Upper lobe of right lung (tissue), 1 donor: ENCODE measurements at places on chromosomes 4 and X. TPM values are rescaled to one million over a fixed set of nuclear protein-coding genes. Genes with fewer than 3 reads are reported as not detected.

Gene RIBC1
- 0.87 TPM for total RNA-seq

Gene CYTL1
- 11.5 TPM for total RNA-seq

Gene DNAAF6
- not detected for total RNA-seq

DNA sequence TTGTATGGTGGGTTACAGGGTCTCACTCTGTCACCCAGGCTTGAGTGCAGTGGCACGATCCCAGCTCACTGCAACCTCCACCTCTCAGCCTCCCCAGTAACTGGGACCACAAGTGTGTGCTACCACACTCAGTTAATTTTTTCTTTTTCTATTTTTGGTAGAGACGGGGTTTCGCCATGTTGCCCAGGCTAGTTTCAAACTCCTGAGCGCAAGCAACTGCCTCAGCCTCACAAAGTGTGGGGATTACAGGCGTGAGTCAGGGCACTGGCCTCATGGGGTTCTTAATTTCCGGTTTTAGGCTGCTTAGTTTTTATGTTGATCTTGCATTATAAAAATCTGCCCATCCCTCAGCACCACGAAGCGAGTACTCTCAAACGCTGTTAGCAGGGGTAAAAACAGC lies 6.7 kb downstream of the BCAP31 start:
- peaks cover 50% of the 10 kb centered on the region for H3K36me3 ChIP-seq
- H3K27ac ChIP-seq = no peak overlapping the region
- H3K4me1 ChIP-seq = no peaks in the 10 kb centered on the region
- no peak for DNase-seq
- no peaks in the 10 kb centered on the region for H3K27me3 ChIP-seq

DNA sequence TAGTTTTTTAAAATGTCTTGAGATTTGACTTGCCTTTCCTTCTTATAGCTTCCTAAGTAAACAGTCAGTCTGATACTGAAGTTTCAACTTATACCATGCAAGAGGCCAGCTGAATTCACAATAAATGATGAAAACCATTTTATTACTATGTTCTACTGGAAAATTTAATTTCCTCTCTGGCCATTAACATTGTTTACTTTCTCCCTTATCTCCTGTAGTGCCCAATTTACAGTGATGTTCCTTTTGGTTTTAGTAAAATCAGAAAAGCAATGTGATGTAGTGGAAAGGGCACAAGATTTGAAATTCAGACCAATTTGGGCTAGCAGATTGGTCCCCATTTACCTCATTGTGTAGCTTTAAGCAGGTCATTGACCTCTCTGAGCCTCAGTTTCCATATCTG lies 54.2 kb downstream of the SLC9A6 start:
- no peak for DNase-seq
- no peaks in the 10 kb centered on the region for H3K4me1 ChIP-seq
- H3K36me3 ChIP-seq = no peaks in the 10 kb centered on the region

Gene SLIT2
- 181 TPM for total RNA-seq

DNA sequence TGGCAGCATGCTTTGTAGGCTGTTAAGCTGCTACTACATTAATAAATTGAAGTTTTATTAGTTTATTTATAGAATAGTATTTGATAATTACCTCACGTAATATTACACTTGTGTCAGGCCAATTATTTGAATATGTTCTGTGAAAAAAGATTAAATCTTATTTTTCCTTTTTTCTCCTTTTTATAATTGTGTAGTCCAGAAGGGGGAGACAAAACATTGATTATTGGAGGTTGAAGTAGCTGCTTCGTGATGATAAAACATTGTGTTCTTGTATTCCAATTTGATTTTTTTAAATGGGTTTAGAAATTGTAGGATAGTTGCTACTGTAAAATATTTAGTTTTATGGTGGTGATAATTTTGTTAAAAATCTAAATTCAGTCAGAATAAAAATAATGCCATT lies 85.7 kb downstream of the DIAPH2 start:
- no peak for DNase-seq
- no peaks in the 10 kb centered on the region for H3K4me1 ChIP-seq
- H3K36me3 ChIP-seq = no peaks in the 10 kb centered on the region
- no peak overlapping the region for H3K4me3 ChIP-seq

GRCh38 chr4:14602206-14602605 lies 400.1 kb upstream of the CPEB2 start:
- no peaks in the 10 kb centered on the region for H3K4me1 ChIP-seq
- no peak overlapping the region for H3K27ac ChIP-seq
- no peak for DNase-seq
- no peak overlapping the region for H3K4me3 ChIP-seq

- H3K27ac ChIP-seq = no peak overlapping the region
- no peak for DNase-seq
- H3K36me3 ChIP-seq = no peaks in the 10 kb centered on the region
- H3K4me3 ChIP-seq = no peak overlapping the region
- H3K4me1 ChIP-seq = no peaks in the 10 kb centered on the region
- H3K27me3 ChIP-seq = no peaks in the 10 kb centered on the region
Measured at GRCh38 chr4:48032721-48033120, 16.1 kb downstream of the NIPAL1 start.

DNA sequence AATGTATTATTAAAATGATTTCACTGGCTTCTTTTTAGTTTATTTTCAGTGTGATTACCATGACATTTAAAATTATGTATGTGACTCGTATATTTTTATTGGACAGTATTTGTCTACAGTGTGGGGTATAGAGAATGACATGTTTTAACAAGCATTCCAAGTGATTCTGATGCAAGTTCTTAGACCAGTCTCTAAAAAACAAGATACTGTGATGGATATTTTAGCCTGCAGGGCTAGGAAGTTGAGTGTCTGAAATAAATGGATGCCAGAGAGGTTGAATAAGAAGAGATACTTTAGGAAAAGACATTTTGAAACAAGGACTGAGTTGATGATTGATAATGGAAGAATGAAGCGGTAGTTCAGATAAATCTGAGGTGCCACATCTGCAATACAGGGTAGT lies 3.5 kb upstream of the MAD2L1 start:
- no peaks in the 10 kb centered on the region for H3K36me3 ChIP-seq
- no peak overlapping the region for H3K27ac ChIP-seq
- no peak overlapping the region for H3K4me3 ChIP-seq
- peaks cover 15% of the 10 kb centered on the region for H3K4me1 ChIP-seq
- DNase-seq = no peak

DNA sequence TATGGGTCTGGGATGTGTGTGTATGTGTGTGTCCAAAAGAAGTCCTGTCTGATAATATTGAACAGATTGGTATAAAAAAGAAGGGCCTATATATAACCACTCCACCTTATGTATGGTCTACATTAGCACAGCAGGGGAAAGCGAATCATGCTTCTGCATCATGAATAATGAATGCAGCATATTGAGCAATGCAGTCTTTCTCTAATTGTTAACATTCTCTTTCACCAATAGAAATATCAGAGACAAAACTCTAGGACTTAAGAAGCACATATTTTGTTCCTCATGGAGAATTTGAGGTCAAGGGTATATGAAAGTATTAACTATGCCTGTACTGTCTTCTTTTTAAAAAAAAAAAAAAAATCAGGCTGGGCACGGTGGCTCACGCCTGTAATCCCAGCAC lies 264.3 kb upstream of the NOCT start:
- no peak overlapping the region for H3K4me3 ChIP-seq
- no peak overlapping the region for H3K27ac ChIP-seq
- DNase-seq = no peak
- H3K4me1 ChIP-seq = no peaks in the 10 kb centered on the region
- no peaks in the 10 kb centered on the region for H3K36me3 ChIP-seq
- H3K27me3 ChIP-seq = no peaks in the 10 kb centered on the region

DNA sequence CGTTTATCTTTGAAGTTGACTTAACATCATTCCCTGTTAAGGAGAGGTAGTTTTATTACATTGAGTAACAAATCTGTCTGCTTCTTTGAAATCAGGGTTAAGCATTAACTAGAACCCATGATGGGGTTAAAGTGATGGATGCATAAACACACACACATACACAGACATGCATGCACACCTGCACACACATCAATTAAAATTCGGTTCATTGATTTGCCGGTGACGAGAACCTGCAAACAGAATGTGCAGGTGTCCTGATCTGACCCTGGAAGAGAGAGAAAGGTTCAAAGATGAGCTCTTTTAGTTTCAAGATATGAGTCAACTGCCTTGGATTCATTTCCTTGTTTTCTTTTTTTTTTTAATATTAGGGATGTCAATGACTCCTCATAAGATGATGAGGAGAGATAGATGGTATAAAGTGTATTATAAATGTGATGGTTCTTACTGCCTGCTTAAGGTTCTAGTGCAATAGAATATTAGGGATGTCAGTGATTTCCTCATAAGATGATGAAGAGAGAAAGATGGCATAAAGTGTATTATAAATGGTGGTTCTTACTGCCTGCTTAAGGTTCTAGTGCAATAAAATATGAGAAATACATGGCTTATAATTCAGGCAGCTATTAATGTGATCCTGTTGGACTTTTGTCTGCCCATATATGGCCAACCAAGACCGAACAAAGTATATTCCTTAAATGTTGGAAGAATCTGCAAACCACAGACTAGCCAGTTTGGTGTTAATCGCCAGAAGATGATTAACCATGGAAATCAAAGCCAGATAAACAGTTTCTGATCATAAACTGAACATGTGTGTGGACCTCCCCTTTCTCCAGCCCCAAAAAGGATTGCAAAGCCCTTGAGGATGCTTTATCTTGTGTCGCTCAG lies 14.1 kb upstream of the CD99 start:
- H3K4me3 ChIP-seq = no peak overlapping the region
- H3K27me3 ChIP-seq = no peaks in the 10 kb centered on the region
- no peaks in the 10 kb centered on the region for H3K36me3 ChIP-seq
- DNase-seq = no peak

DNA sequence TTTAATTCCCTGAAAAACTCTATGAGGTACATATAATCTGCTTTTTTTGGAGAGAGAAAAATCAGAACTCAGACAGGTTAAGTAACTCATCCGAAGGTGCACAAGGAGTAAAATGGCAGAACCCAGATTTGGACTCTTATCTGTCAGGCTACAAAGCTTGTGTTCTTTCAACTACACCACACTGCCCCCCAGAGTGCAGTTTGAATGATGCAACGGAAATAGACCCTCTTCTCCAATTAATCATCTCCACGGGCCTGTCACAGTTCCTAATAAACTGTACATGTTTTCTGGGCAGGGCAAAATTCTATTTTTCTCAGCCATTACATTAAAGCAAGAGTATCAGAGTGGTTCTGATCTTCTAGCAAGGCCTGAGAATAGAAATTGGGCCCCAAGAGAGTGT lies 35.3 kb upstream of the DCX start:
- H3K36me3 ChIP-seq = no peaks in the 10 kb centered on the region
- H3K4me1 ChIP-seq = no peaks in the 10 kb centered on the region
- H3K27ac ChIP-seq = no peak overlapping the region
- no peak for DNase-seq
- H3K4me3 ChIP-seq = no peak overlapping the region

DNA sequence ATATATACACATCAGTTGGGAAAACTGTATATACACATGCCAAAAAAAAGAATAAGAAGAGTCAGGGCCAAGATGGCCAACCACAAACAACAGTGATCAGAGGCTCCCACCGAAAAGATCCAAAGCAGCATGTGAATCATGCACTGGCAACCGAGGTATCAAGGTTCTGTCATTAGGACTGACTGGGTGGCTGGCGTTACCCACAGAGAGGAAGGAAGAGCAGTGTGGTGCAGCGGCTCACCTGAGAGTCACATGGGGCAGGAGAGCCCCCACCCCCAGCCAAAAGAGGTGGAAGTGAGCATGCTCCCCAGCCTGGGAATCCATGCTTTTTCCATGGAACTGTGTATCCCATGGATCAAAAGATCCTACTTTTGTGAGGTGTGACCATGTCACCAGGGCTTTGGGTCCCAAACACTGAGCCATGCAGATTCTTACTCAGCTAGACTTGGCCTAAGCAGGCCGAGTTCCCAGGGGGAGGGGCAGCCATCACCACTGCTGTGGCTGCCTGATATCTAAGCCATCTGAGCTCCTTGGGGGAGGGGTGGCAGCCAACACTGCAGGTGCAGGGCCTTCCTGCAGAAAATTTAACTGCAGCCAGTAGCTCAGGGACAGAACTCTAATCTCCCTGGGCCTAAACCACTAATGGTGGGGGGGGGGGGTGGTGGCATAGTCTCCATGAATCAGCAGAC lies 52.8 kb downstream of the P2RY10 start:
- no peak overlapping the region for H3K4me3 ChIP-seq
- no peaks in the 10 kb centered on the region for H3K4me1 ChIP-seq
- no peaks in the 10 kb centered on the region for H3K36me3 ChIP-seq
- DNase-seq = no peak
